ENCODE measurements at places on chromosomes 11 and 22.

DNA sequence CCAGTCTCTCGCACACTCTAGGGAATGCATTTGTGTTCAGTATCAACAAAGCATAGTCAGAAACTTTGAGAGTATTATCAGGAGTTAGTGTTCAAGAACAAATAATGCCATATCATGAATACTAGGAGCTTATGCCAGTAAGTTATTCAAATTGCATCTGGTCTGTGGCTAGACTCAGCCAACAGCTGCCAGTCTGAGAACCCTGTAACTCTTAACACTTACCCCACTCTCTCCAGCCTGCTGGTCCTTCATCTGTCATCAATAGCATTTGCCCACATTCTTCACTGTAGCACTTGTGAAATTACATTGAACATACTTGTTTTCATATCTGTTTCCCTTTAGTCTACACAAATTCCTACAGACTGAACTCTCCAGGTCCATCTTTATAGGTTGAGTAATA is 1157.5 kb upstream of the RAG2 start:
- no peak for DNase-seq

- no peak for DNase-seq
Measured at GRCh38 chr11:77096591-77097019, 6.0 kb upstream of the OMP start.

GRCh38 chr11:76244316-76244851 is 38.1 kb upstream of the WNT11 start:
- no peak for DNase-seq

DNA sequence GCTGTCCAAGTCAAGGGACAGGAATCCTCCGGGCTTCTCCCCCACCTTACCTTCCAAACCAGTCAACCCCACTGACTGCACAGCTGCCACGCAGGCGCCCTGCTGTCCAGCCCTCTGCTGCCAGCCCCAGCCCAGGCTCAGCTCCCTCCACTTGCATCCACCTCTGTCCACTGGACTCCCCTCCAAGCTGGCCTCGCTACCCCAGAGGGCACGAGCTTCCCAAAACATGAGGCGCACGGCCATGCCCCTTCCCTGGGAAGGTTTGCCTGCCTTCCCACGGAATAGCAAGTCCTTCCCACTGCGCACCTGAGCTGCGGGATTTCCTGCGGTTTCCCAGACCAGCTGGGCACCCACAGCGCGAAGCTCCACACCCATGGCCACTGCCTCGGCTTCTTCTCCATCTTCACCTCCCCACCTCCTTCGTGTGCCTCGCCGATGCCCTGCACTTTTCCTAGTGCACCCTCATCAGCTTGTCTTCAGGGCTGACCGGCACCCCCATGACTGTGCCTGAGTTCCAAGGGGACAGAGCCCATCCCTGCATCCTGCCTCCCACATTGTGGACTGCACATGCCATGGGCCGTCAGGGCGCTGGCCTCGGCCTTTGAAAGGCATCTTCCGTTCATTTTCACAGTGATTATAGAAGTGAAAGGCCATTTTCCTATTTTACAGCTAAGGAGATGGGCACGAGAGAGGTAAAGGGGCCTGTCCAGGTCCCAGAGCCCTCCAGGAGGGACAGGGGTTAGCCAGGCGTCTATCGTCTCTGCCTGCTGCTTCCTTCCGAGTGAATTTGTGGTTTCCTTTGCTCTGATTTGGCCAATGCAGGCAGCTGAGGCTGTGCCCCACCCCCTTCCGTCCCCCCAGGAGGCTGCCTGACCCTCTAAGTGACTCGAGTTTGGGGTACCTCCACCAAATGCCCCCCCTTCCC is 16.4 kb downstream of the IFITM10 start:
- no peak for DNase-seq

DNA sequence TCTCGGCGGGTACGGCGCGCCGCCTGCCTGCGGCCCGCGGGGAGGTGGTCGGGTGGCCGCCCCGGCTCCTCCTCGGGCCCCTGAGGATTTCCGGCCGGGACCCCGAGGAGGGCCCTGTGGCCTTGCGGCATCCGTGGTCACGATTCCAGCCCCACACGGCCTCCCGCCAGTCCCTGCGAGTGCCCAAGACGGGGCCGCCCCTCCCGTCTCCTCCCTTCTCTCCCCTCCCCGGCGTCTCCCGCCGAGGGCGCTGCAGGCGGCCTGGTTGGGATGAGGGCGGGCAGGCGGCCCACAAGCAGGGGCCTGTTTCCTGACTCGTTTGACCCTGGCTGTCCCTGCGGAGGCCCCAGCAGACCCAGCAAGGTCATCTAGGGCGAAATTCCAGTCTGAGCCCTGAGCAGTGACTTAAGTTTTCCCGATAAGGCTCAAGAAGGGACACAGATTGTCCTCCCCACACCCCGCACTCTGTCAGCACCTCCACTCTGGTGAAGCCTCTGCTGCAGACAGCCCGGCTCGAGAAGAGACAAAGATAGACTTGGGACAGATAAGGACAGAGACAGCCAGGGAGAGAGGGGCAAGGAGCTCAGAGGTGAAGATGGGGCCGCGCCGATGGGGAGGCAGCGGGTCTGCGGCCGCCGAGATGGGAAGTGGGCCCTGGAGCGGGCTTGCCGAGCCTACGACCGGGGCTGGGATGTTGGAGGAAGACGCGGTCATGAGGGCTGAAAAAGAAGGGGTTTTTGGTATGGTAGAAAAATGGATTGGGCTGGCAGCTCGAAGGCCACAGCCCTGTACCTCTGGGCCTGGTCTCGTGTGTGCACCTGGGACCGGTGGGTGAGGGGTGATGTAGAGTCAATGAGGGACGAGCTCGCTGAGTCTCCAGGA is 95.0 kb downstream of the SWAP70 start:
- peak; percentile 34 for DNase-seq

- DNase-seq, result no peak
Measured at GRCh38 chr11:2927851-2928604, 1.2 kb downstream of the PHLDA2 start.

DNA sequence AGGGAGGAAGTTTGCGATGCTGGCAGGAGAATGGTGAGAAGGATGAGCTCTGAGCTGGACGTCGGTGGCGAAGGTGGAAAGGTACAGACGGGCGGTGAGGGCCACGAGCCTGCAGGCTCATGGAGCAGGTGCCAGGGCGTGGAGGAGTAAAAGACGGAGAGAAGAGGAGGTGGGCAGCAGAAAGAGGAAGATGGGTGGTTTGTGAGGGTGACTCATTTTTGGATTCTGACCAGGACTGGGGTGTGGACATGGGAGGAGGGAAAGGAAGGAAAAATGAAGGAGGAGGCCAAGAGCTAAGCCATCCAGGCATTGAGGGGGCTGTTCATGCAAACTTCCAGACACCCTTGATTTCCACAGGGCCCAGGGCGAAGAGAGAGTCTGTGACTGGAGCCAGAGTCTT is 3.5 kb downstream of the ZDHHC24 start:
- no peak for DNase-seq

GRCh38 chr22:49656291-49656851 is 171.3 kb downstream of the BRD1 start:
- DNase-seq, result no peak

- no peak for DNase-seq
Measured at GRCh38 chr22:37684803-37685615, 1.1 kb upstream of the NOL12 start.

DNA sequence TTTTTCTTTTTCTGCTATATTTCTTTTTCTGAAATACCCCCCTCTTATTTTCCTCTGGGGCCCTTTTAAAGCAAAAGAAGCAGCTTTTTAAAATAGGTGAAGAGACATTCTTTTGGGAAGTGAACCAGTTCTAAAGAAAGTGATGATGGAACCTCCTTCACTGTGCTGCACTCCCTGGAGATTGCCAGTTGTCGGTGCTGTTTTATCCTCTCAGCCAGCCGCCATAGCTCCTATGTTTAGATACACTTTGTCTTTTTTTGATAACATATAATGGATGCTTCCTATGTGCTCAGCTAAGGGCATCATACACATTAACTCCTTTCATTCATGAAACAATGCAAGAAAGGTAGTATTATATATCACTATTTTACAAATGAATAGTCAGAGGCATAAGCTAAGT is 14.0 kb downstream of the CFAP300 start:
- DNase-seq, result no peak

GRCh38 chr11:78952890-78953289 is 378.2 kb upstream of the NARS2 start:
- no peak for DNase-seq

GRCh38 chr22:49727191-49727880 is 100.3 kb downstream of the BRD1 start:
- no peak for DNase-seq

DNA sequence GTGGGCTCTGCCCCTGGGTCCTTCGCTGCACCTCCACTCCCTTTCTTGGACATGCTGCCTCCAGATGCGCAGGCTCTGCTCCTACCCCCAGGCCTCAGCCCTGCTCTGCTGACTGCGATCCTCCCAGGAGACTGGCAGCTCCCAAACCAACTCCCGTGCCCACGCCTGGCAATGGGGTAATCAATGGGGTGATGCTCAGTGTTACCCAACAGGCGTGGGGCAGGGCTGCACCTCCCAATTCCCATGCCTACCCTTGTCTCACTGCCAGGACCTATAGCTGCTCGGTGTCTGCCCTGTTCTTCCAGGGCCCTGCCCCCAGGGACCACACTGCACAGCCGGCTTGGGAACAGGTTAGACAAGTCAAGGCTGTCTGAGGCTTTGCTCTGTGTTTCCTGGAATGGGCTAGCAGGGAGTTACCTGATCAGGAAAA is at the start of gene ALDH3B2:
Gene ALDH3B2, minus strand, starts transcription at position 182 of the 430 bp plus-strand sequence. CDS start 7,688 bp downstream, outside the sequence.
- DNase-seq, result no peak

DNA sequence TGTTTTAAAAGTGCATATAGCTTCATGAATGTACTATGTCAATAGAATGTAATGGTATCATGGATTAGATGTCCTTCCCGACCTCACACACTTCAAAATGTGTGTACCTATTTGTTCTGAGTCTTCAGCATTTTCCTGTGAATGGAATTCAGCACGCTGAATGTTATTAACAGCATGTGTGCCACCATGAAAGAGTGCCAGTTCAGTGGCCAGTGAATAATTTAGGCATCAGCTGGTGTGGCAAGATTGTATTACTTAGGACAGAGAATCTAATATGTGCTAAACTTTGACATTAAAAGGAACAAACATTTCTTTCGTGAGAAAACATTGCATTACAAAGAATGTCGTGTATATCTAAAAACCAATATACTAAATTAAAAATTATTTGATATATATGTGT is 46.4 kb downstream of the HIPK3 start:
- no peak for DNase-seq

GRCh38 chr11:32341620-32342613 is 93.4 kb downstream of the WT1 start:
- DNase-seq, result no peak

DNA sequence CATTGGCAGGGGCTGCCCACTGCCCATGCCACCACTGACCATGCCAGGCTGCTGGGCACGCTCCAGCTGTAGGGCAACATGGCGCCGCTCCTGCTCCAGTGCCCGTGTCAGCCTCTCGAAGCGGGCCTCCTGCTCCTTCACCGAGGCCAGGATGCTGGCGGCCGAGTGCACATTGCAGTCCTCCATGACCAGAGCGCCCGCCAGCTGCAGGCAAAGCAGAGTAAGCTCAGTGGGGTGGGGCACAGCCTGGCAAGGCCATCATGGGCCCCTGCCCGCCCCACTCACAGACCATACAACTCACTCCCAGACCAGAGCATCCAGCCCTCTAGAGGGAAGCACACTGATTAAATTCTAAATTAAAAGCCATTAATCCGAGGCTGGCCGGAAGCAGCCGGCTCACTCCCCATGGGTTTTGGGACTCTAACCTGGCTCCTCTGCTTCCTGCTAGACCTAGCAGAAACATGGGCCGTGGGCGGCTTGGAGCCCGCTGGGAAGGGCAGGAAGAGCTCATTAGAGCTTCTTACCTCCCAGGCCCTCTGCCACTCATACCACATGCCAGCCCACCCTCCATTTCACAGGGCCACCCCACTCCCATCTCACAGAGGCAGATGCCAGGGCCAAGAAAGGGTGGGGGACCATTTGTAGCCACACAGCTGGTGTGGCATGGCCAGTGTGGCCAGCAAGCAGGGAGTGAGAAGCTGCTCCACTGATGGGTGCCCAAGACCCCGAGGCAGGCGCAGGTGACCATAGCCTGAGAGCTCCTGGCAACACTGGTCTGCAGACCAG is 25.8 kb downstream of the ARVCF start:
- DNase-seq, result no peak

DNA sequence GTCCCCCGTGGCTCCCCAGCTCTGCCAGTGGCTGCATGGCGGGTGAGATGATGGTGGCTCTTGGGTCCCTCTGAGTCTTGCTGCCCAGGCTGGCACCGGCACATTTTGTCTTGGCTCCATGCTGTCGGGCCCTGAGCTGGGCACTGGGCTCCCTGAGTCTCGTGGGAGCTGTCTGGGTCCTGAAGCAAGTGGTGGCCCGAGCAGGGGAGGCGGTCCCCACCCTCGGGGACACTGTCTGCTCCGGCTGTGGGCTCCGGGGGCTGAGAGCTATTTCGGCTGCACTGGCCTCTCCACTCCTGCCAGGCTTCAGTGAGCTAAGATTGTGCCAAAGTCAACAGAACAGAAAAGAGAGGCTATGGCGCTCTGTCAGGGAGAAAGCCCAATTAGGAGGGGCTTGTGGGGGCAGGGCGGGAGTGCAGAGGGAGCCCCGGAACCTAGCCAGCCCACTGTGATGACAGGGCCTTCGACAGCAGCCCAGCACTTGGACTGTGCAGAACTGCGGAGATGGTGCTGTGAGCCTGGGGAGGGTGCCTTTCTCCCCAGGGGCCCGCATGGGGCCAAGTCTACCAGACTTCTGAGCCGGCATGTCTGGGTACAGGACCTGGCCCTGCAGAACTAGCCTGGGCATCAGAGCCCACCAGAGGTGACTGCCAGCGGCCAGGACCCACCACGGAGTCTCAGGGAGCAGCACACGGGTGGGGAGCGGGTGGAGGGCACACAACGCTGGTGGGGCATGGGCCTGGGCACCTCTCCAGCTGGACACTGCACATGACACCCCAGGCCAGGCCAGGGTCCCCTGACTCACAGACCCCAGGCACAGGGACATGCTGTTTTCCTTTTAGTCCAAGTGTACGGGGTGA is 38.0 kb downstream of the RTN4R start:
- DNase-seq, result no peak

DNA sequence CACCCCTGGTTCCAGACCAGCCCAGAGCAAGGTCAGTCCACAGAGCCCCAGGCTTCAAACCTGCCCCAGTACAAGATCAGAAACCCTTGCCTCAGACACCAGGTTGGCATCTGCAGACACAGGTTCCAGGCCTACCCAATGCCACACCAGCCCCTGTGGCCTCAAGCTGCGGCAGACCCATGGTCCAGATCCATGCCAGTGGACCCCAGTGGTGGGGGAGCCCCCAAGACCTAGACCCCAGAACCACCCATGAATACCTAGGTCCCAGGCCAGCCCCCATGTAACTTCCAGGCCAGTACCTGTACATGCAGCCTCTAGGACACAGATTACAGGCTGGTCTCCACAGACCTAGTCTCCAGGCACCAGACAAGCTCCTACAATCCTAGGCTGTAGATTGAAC is 1019.3 kb downstream of the JRKL start:
- DNase-seq, result no peak

- peak; percentile 9 for DNase-seq
Measured at GRCh38 chr11:105100206-105100605, 39.4 kb downstream of the CARD18 start.

DNA sequence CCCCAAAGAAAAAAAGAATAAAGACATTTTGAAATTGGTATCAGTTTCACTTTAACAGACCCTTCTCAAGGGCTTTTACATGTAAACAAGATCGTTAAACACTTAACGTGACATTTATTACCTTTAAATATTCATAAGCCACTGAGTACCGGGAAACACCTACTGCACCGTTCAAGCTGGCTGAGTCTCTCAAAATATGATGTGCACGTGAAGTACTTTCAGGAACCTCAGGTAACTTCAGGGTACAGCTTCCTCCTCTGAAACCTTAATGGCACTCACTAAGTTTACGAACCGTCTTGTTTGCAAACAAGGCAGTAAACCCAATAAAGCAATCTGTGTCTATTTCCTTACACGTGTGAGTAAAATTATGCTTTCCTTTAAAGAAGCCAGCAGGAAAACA is 105.5 kb upstream of the TENM4 start:
- no peak for DNase-seq

- DNase-seq, result no peak
Measured at GRCh38 chr11:19072464-19072863, 11.9 kb upstream of the MRGPRX2 start.

Data from activated effector memory CD4-positive, alpha-beta T cell treated with Interleukin-2 at 50 U/mL for 16 hours (primary cell).